Activated naive CD4-positive, alpha-beta T cell treated with Interleukin-2 at 50 U/mL for 16 hours (primary cell): ENCODE measurements at places on chromosomes 3 and 15.

- DNase-seq: no peak
These were observed 8.5 kb upstream of the ZXDC start for GRCh38 chr3:126484148-126484547.

GRCh38 chr3:125055331-125055912 is 375 bp downstream of the HEG1 start:
- peak; percentile 30 for DNase-seq

- DNase-seq: no peak
These were observed 25.0 kb downstream of the SH3GL3 start for GRCh38 chr15:83472151-83472550.

DNA sequence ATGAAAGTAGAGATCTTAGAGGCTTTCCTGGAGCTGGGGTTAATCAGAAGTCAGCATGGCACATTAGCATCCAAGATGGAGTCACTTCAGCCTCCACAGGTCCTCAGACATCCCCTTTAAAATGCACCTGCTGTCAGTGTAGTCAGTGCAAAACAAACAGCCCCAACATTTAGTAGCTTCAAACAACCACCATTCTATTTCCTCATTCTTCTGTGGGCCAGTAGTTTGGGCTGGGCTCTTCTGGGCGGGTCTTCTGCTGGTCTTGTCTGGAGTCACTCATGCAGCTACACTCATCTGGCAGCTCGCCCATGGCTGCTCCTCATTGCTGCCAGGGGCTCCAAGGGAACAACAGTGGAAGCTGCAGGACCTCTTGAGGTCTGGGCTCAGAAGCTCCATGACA is 99.9 kb downstream of the TLE3 start:
- DNase-seq: no peak

GRCh38 chr3:153396581-153396980 is 234.6 kb downstream of the RAP2B start:
- DNase-seq: no peak

DNA sequence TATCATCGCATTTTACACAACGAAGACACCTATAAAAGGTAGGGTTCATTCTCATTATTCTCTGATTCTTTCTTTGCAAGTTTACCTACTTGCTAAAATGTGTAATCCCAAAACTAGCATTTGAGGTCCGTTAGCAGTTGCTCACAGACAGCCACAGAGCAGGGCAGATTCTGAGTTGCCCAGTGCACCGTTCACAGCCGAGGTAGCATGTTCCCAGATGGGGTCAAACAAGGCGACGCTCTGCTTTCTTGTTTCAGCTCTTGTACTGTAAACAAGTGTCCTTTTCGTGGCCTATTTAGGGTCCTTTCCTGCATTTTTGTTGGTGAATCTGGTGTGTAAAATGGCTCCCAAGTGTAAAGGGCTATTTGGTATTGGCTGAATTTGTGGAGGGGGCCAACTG is 3.1 kb downstream of the PPP1R2 start:
- peak; percentile 21 for DNase-seq

DNA sequence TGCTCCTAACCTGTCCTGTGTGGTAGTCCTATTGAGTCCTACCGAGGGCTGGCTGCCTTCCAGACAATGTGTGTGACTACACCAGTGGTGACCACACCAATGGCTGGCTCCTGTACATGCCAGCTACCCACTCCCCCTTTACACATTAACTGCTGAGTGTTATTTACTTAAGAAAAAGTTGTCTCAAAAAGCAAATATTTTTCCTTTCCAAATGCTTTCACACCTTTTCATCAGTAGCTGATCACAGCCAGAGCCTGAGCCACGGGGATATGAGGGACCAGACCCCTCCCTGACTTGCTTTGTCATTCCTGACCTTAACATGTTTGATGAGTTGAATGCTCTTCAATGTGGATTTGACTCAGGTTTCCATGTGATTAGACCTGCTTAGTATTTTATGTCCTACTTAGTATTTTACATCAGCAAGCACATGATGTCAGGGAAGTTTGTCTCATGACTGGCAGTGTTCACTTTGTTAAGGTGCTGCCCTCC is 29.6 kb upstream of the GREM1 start:
- no peak for DNase-seq

GRCh38 chr3:52792413-52792812 is 2.2 kb upstream of the ITIH3 start:
- DNase-seq: no peak

DNA sequence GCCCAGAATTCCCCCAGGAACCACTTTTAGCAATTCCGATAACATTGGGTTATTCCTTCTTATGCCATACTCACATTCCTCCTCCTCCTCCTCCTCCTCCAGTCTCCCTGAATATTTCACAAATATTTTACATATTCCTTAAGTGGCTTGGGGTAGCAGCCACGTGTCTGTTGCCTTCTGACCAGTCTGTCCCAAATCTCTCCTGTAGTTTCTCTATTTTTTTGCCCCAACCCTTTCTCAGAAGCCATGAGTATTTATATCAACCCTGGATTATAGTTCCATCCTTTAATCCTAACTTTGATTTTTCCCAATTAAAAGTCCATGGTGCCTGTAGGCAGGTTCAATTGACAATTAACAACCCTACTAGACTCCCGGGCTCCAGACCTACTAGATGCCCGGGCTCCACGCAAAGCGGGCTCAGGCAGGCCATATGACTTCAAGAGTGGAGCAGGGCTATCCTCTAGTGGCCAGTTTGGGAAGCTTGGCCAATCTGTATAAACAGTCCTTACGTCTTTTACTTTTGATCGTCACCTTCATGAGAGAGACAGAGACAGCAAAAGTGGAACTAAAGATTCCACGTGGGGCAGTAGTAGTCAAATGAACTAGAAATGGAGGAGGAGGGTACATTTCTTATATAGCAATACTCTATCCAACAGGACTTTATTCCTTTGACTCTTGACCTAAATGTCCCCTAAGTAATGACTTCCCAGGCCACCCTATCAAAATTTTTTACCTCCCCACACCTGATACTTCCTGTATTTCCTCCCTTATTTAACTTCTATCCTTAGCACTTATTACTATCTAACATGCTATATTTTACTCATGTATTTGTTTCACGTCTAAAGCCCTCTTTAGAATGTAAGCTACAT is 69.7 kb downstream of the USF3 start:
- no peak for DNase-seq

DNA sequence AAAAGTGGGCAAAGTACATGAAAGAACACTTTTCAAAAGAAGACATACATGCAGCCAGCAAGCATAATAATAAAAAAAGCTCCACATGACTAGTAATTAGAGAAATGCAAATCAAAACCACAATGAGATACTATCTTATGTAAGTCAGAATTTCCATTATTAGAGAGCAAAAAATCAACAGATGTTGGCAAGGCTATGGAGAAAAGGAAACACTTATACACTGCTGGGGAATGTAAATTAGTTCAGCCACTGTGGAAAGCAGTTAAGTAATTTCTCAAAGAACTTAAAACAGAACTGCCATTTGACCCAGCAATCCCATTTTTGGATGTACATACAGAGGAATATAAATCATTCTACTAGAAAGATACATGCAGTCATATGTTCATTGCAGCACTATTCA is 360.7 kb downstream of the NSUN3 start:
- DNase-seq: no peak

GRCh38 chr3:56557831-56558170 is 826 bp downstream of the CCDC66 start:
- no peak for DNase-seq

GRCh38 chr3:14929310-14930074 is 17.9 kb upstream of the NR2C2 start:
- DNase-seq: no peak

- no peak for DNase-seq
These were observed 107.4 kb upstream of the SLC4A7 start for GRCh38 chr3:27591312-27592210.

GRCh38 chr3:45975686-45976085 is 19.9 kb downstream of the FYCO1 start:
- DNase-seq: peak; percentile 49

GRCh38 chr3:67863869-67864268 is 209.5 kb upstream of the SUCLG2 start:
- no peak for DNase-seq

GRCh38 chr3:126321490-126321889 is 35.7 kb downstream of the KLF15 start:
- DNase-seq: no peak

- no peak for DNase-seq
These were observed 835.4 kb upstream of the NR2F2 start for GRCh38 chr15:95494971-95495541.

DNA sequence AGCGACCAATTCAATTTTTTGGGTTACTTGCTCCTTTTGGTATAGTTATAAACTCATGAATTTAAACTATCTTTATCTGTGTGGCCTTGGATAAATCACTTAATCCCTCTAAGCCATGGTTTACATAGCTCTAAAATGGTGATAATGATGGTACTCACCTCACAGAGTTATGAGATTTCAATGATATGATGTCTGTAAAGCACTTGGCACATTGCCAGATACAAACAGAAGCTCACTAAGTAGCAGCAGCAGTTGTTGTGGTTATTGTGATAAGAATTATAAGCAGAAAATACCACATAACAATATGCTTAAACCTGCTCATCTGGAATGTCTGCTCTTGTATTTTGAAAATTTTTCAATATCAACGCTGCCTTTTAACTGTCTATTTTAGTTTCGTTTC is 185.1 kb upstream of the SNTN start:
- no peak for DNase-seq

GRCh38 chr3:72380193-72380592 is 468.1 kb downstream of the SHQ1 start:
- no peak for DNase-seq

GRCh38 chr3:41339758-41340157 is 140.5 kb downstream of the CTNNB1 start:
- no peak for DNase-seq

DNA sequence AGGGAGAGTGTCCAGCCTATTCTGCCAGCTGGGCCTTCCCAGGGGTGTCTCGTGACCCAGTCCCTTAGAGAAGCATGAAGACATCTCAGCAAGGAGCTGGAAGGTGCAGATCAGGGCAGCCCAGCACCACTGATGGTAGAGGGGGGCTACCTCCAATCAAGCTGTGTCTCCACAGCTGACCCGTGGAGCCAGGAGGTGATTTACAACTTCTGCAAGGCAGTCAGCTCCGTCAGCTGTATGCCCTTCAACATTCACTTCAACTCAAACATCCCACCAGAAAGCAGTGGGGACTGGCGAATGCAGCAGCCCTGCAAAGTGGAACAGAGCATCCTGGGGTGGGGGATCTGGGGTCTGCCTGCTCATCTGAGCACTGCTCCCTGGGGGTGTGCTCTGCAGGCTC is 32.6 kb upstream of the FRG2C start:
- no peak for DNase-seq

DNA sequence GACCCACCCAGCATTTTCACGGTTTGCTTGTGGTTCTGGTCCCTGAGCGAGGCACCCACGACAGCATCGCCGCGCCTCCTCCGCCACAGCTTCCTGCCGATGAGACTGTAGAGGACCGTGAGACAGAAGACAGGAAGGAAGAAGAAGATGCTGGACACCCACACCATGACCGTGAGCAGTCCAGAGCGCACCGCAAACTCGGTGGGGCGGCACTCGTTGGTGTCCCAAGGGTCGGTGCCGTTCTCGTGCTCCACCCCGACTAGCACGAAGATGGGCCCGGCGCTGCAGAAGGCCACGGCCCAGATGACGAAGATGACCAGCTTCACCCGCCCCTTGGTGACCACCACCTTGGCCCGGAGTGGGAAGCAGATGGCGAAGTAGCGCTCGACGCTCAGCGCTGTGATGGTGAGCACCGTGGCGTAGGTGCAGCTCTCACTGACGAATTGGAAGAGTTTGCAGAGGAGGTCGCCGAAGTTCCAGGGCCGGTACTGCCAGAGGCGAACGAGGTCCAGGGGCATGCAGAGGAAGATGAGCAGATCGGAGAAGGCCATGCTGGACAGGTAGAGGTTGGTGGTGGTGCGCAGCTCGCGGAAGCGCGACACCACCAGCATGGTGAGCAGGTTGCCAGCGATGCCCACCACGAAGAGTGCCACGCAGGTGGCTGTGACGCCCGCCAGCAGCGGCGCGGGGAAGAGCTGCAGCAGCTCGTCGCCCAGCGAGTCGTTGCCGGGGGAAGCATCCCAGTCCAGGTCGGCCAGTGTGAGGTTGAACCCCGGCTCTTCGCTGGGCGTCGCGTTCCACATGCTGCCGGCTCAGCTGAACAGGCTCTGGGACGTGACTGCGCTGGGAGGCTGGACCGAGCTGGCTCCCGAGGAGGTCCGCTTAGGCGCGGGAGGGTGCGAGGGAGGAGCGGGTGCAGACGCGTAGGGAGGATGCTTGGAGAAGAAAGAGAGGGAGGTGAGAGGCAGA is at the start of gene GHSR:
TSS of gene GHSR (minus strand) at position 846 of the 969 bp plus-strand sequence. CDS start at position 803, 43 bp downstream.
- peak; percentile 7 for DNase-seq
